ENCODE measurements at places on chromosomes 4 and X.

- DNase-seq: peak; percentile 0
These were observed 338.0 kb downstream of the SPOCK3 start for GRCh38 chr4:166896254-166896653.

DNA sequence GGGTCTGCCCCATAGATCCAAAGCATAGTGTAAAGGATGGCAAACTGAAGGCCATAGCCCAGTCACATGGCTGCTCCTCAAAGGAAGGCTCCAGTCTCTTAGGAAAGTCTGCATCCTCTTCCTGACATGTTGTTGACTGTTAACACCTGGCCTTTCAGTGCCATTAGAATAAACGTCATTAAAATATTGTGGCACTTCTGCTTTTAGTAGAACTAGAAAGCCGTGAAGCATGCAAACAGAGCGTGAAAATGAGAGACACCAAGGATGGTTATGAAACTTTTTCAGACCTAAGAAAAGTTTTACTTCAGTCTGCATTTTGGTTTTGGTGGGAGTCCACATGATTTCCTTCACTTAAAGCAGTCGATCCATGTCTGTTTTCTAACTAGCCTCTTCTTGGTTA, 41.1 kb upstream of the AFF2 start:
- no peak for DNase-seq

- DNase-seq: no peak
These were observed 46.3 kb downstream of the ARHGAP6 start for GRCh38 chrX:11619441-11619840.

DNA sequence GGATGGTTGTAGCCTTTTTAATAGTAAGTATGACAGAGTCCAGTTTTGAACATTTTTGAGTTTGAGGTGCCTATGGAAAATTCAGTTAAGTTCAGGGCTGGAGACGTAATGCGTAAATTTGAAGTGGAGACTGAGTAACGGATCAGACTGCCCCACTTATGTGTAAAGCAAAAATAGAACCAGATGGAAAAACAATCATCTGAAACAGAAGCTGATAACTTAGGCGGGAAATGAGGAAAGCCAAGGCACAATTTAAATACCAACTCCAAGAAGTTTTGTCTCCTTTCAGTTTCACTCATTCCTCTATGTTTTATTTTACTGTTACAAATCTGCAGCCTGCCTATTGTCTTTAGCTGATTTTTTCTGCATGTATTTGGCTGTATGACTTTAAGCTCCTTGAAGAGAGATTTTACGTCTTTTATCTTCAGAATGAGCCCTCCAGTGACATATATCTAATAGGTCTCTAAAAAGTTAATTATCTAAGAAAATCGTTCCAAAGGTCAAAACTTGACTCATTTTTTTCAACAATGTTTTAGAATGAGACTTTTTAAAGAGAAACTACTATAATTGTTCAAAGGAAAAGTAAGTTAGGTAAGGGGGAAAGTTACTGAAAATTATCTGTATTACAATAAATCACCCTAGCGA, 1.1 kb downstream of the SGCB start:
- DNase-seq: no peak
